ENCODE measurements at places on chromosomes 3 and 15.
A peak's percentile ranks its signal among the peaks of the same experiment; 100 is the strongest.

DNA sequence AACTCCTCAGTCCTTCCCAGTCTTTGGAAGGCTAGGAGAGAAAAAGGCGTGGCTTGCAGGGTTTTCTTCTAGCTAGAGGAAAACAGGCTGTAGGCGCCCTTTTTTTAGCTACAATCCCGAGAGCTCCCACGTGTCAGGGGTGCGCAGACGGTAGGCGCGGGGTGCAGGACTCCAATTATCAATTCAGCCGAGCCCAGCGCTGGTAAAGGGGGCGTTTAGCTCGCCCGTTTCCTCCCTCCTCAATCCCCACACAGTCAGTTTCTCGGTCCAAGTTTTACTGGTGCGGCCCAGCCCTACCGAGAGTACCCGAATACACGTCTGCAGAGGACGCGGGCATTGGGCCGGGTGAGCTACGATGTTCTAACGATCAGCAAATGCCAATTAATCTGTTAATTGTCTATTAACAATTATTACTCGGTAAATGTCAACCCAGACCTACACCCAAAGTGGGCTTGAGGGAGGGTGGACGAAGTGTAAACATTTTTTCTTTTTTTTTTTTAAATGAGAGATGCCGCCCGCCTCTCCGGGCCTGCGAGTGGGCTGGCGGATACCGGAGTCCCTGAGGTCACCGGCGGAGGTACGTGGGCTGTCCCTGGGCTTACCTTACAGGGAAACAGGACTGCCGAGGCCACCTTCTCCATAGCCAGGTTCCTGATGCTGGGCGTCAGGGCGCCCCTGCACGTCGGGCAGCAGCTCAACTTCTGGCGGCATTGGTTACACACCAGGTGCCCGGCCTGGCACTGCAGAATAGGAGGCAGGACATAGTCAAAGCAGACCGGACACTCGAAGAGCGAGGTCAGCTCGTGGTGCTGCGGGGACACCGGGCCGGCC is 923 bp downstream of the SIAH2 start:
- DNase-seq: no peak

DNA sequence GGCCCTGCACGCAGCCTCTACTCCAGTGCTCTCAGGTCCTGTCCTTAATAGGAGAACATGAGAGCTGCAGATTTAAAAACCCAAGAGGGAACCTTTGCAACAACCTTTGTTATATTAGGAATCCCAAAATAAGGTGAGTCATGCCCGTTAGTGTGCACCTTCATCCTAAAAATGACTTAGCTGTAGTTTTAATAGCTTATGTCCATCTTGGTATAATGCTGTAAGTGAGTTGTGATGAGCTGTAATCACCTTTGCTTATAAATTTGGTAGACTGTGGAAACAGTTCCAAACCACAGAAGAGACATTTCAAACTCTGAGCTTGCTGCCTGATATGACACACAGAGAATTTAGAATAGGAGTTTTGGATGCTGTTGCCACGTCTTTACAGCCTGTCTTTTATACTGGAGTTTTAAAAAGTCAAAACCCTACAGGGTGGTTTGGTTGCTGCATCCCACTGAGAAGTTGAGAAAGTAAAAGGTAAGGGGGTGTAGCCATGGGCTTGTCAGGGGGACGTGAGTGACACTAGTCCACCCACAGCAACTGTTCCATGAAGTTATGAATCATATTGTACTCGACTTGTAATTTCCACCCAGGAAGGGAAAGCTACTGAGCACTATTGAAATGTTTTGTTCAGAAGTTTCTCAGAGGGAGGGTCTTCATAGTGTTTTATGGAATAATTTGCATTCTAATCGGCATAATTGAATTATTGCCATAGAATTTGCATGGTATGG is 27.4 kb upstream of the CD47 start:
- peak; percentile 32 for DNase-seq

GRCh38 chr3:136255672-136256406 is 5.7 kb downstream of the PCCB start:
- no peak for DNase-seq

DNA sequence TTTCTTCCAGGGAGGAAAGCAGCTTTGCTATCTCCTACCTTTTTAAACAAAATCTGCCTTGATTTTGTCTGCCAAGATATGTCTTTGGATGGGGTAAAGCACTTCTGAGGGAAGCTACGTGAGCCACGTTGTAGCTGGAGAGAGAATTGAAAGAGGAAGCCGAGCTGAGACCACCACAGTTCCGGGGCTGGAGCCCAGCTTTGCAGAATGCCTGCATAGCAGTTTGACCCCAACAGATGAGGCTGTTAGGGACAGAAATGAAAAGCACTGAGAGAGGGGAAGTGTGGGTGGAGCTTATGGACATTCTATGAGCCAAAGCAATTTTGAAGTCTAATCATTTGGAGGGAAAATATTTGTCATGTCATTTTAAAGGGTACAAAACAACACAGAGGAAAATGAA is 45.4 kb downstream of the LIPC start:
- no peak for DNase-seq

- DNase-seq: no peak
Observed at GRCh38 chr15:75508840-75509532, 57.5 kb upstream of the SIN3A start.

DNA sequence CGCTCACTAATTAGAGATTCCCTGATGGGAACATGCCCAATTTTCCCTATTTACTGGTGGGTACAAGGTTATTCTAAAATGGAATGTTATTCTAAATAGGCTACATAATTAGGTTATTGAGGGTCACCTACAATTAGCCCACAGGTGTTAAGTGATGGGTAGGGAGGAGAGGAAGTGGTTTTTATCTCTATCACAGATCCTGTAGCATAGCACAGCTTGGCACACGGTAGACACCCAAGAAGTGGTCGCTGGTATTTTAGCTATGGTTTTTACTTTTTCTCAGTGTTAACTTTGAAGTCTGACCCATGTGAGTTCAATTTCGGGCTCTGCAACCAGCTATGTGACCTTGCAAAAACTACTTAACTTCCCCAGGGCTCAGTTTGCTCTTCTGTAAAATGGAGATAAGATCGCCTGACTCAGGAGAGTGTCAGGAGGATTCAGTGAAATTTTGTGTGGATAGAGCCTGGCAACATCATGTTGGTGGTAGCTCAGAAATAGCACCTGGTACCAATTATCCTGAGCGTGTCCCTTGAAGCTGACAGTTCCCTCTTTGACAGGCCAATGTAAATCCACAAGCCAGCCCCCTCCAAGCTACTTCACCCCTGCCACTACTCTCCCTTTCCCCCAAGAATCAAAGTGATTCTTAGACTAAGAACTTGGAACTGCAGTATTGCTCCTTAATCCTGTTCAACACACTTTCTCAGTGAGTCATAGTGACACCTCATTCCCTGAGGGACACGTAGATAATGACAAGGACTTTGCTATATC is 8.7 kb upstream of the LMCD1 start:
- DNase-seq: no peak

DNA sequence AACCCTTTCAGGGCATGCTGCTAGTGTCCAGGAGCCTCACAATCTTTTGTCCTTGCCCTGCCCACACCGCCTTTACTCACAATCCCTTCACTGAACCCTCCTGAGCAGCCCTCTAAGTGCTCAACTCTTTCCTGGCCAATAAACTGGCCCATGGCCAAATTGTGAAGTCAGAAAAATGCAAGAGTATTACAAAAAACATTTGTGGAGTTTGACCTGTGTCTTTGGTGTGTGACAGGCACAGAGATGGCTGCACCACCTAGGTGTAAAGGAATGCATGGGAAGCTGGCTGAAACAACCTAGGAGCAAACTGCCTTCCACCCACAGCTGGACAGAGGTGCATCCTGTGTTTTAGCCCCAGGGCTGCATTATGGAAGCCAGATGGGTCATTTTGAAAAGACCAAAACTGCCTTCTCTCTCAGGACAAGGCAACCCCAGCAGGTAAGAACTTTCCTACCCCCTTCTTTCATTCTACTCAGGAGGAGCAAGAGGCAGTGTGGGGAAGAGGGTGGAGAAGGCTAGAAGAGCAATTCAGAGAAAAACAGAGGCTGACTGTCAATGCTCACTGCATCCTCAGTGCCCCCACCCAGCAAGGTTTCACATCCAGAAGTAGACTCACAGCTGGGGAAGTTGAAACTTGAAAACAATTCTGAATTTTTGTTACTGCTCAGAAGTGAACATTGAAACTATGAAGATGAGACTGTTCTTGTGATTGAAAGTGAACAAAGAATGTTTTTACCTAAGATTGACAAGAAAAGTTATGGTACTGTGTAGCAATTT is 78.6 kb downstream of the TRIM42 start:
- DNase-seq: no peak

- no peak for DNase-seq
Observed at GRCh38 chr15:25175033-25175788, 220.4 kb downstream of the SNRPN start.

DNA sequence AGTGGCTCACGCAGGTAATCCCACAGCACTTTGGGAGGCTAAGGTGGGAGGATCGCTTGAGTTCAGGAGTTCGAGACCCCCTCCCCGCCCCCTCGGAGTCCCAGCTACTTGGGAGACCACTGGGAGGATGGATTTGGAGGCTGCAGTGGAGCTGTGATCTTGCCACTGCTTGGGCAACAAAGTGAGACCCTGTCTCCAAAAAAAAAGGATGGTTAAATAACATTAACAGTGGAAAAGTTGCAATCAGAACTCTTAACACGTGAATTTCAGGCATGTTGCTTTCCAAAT is 1.4 kb upstream of the TMEM87A start:
- DNase-seq: no peak

GRCh38 chr15:80210611-80211573 is 41.1 kb downstream of the CTXND1 start:
- no peak for DNase-seq

GRCh38 chr3:179706233-179706632 is 53.4 kb downstream of the USP13 start:
- no peak for DNase-seq

DNA sequence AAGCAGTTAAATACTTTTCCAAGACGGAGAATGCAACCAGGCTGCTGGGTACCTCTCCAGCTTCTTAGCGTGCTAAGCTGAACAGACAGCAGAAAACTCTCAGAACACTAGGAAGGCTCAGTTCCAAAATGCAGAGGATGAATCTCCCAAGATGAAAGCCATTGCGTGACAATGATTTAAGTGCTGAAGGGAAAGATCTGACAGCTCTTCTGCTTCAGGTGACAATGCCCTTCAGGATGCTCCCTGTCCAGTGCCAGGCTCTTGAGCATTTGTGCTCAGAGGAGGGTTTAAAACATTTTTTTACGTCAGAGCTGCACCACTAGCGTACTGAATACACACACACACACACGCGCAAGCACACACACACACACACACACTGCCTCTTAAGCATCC is 26.3 kb downstream of the ARHGEF3 start:
- no peak for DNase-seq

DNA sequence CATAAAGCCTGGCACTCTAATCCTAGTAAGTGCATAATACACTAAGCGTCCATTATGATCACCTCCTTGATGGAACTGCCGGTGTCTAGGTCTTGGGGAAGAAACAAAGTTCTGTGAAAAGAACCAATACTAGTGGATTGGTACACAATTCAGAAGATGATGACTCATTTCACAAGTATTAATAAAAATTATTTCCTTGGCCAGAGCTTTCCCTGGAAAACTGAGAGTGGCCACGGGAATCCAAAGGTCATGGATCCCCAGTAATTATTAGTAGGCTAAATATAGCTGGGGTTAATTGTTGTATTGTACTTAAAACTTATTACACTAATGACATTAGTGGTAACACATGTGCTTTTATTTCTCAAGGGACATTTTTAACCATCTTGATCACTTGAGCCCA is 808.0 kb upstream of the NR2F2 start:
- DNase-seq: no peak

DNA sequence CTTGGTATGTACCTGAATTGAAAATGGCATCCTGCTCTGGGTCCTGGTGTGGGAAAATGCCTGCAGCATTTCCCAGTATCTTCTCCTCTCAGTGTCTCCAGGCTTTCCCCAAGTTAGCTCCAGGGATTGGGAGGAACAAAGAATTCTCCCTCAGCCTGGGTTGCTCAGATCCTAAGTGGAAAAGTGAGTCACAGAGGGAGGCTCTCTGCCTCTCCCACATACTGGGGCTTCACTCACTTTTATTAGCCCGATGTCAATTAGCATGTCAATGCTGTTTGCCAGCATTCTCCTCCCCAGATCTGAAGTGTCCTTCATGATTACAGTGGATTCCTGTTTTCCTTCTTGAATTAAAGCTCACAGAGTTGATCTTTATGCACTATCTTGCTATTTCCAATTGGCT is 655.0 kb downstream of the EPHA3 start:
- DNase-seq: no peak

GRCh38 chr3:171535133-171535532 is 74.9 kb upstream of the TNIK start:
- no peak for DNase-seq

DNA sequence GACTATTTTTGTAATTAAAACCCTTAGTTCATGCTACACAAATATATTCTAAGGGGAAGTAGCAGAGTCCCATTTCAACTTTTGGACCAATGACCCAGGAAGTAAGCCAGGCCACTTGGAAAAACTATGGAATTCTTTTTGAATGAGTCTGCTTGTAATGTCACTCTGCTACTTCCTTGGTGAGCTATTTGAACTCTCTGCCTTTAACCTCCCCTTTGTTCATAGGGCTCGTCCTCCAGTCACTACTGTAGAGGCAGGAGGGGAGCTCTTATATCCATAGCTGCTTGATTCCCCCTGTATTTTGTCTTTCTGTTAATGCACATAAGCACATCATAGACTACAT is 119.6 kb downstream of the UACA start:
- DNase-seq: no peak

- DNase-seq: no peak
Observed at GRCh38 chr3:124034016-124034843, 42.3 kb upstream of the ROPN1 start.

DNA sequence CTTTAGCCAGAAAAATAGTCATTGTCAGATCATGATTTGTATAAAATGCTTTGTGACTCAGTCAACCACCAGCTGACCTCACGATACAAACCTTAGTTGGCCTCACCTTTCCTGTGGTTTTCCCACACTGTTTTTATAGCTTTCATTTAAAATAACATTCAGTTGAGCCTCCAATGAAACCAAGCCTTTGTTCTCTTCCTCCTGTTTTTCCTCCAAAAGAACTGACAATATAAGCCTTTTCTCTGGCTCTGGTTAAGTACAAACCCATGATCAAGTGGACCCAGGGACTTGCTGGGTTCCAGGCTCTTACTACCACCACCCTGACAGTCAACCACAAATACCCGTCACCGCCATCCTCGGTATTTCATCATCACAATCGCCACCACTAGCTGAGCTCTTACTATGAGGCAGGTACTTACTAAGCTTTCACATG is 81.7 kb downstream of the TAMM41 start:
- DNase-seq: peak; percentile 24

GRCh38 chr3:78517965-78518364 is 1249.8 kb downstream of the ROBO1 start:
- no peak for DNase-seq

DNA sequence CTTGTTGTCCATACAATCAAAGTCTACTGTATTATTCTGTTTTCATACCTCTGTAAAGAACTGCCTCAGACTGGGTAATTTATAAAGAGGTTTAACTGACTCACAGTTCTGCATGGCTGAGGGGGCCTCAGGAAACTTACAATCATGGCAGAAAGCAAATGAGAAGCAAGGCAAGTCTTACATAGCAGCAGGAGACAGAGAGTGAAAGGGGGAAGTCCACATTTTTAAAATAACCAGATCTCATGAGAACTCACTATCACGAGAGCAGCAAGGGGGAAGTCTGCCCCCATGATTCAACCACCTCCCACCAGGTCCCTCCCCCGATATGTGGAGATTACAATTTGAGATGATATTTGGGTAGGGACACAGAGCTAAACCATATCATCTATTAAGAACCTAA is 724.6 kb upstream of the CBLB start:
- DNase-seq: no peak

- DNase-seq: no peak
Observed at GRCh38 chr3:22157848-22158247, 406.8 kb upstream of the ZNF385D start.
